DMS79 (cell line): ENCODE measurements at places on chromosomes 3 and 15.
A peak's percentile ranks its signal among the peaks of the same experiment; 100 is the strongest.

GRCh38 chr3:25678581-25678980 is 13.9 kb upstream of the TOP2B start:
- no peak for DNase-seq

GRCh38 chr3:39318301-39318700 is 11.2 kb upstream of the CCR8 start:
- no peak for DNase-seq

DNA sequence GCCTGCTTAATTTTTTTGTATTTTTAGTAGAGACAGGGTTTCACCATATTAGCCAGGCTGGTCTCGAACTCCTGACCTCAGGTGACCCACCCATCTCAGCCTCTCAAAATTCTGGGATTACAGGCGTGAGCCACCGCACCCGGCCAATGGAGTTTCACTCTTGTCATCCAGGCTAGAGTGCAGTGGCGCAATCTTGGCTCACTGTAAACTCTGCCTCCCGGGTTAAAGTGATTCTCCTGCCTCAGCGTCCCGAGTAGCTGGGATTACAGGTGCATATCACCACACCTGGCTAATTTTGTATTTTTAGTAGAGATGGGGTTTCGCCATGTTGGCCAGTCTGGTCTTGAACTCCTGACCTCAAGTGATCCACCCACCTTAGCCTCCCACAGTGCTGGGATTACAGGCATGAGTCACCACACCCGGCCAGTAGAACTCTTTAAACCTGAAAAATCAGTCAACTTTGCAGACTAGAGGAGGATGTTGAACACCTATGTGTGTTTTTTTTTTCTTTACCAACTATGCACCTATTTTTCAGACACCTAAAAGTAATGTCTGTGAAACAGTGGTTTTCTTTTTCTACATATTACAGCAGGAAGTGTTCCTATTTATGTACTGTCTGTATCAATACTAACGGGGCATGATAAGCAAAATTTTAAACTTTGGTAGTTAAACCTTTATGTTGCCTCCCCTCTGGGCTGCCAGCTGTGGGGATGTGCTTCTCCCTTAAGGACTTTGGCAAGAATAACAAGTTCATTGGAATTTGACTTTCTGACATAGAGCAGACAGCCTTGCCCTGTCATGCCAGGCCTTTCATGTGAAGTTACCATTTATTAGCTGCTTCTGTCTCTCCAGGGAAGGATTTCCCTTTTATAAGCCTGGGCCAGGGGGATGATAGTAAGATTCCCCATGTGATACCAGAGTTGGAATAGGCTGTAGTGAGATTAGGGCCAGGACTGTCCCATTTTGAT is 8.1 kb downstream of the ARIH2 start:
- DNase-seq: no peak

- DNase-seq: peak; percentile 1
Observed at GRCh38 chr3:42600958-42601675, 631 bp downstream of the NKTR start.

DNA sequence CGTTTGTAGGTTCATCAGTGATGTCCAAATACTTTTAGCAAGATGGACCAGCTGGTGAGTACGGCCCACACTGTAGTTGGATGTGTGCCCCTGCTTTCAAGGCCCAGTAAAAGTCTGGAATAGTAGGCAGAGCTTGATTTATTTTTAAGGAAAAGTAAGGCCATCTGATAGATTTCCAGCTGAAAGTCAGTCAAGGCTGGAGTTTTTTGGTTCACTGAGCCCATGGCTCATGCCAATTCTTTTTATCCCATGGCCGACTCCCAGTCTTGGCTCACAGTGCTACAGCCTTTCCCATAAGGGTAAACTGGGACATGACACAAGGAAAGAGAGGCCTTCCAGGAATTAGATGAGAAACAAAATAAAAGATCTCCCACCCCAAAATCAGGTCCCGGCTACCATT is 13.5 kb downstream of the CCDC80 start:
- no peak for DNase-seq

DNA sequence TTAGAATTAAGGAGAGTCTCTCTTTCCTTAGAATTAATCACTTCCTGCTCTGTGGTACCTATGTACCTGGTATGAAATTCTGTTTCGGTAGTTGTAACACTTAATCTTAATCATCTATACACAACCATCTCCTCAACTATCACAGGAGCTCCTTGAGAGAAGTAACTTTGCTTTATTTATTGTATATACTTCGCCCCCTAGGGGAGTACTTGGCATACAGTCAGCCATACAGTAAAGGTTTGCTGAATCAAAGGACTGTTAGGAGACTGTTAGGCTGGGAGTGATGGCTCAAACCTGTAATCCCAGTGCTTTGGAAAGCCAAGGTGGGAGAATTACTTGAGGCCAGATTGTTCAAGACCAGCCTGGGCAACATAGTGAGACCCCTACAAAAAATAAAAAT is 44.7 kb downstream of the RORA start:
- no peak for DNase-seq

DNA sequence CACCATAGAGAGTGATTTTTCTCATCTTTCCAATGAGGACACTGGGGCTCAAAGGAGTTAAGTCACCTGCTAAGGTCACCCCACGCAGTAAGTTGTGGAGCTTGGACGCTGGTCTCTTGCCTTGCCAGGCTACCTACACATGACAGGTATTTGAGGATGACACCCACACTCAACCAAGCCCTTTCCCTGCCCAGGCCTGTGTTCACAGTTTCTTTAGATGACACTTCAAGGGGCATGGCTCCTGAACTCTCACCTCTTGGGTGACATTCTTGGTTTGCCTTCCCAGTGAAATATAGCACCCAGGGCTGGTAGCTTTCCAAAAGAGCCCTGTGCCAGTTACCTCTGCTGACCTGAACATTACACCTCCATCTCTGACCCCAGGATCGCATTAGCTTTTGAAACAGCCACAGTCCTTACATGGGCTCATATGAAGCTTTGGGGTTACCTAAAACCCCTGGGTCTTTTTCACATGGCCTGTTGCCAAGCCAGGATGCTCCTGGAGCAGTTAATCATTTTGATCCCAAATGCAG is 148.0 kb downstream of the RPLP1 start:
- no peak for DNase-seq

DNA sequence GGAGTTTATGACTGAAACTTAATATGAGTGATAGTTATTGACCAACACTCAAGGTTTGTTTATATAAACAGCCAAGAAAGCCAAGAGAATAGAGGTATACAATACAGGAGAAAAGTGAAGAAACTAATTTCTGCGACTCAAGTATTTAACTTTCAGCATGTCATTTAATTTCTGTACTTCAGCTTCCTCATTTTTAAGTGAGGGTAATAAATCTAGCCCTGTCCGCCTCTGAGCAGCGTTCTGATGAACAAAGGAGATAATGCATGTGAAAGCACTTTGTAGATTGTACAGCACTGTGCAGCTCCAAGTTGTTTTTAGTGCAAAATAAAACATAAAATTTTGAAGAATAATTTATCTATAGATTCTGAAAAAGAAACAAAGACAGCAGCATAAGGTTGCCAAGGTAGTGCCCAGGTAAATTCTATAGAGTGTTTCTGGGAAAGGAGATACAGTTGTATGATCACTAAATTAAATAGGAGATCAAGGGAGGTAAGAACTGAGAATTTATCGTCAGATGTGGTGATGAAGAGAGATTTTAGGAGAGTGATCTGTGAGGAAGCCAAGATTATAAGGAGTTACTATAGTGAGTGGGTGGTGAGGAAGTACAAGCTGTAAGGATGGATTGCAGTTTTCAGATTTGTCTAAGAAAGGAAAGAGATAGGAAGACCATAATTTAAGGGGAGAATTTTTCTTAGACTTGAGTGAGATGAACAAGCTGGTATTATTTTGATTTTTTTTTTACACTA is 71.3 kb downstream of the RASA2 start:
- no peak for DNase-seq

DNA sequence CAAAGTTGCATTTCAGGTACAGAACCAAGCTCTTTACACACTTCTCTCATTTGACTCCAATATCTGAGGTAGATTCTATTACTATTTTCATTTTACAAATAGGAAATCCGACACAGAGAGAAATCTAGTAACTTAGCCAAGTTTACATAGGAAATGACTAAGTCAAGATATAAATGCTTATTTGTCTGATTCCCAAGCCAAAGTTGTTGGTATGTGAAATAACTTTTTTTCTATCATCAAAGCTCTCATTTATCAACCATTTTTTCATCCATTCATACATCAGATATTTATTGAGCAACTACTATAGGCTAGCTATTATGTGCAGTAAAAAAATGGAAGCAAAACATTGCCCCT is 89.2 kb upstream of the MITF start:
- DNase-seq: no peak
